Psoas muscle (tissue), 8 donors: ENCODE measurements at places on chromosomes 7 and 10. TPM values are rescaled to one million over a fixed set of nuclear protein-coding genes. Genes with fewer than 3 reads are reported as not detected.

Gene TRDMT1
- 1.4 TPM for total RNA-seq

DNA sequence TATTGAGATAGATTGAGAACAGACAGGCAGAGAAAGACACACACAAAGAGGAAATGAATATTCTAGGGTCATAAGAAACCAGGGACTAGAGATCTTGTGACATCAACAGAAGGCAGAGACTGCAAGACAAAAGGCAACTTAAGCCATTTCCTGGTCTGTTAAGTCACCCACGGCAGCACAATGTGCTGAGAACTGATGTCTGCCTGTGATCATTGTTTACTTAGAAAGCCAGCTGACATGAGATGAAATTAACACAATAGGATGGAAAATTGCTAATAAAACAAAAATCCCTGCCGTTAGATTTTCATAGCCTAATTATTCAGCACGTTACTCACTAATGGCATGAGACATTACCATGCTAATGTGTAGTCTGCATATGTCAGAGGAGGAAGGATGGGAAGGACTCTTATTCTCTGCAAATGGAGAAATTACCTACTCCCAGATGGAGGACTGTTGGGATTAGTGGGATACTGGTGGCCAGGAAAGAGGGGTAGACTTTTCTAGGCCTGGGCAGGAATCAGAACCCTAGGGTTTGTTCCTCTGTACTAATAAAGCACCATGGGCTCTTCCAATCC is 191.3 kb upstream of the PODXL start:
- no peak for DNase-seq

DNA sequence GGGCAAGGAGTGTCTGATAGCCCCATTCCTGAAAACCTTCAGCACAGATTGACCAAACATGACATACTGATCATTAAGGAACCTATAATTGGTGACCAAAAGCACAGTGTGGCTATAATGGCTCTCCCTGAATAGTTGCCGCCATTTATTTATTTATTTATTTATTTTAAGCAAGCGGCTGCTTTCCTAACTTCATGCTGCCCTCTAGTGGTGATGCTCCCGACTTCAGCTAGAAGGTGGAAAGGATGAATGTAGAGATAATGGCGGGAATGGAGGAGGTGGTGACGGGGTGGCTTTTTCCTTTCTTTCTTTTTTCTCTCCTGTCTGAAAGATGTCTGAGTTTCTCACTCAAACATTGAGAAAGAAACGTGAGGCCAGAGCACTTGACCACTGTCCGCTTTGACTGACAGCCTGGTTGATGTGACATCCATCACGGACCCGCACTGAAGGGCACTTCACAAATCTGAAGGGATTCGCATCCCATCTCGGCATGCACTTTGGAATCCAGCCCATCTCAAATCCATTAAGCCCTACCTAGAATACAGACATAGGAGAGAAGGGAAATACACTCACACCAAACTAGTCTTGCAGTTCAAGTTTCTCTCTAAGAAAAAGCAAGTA is 1090.1 kb downstream of the KCNMA1 start:
- DNase-seq: peak; percentile 62

GRCh38 chr7:157457355-157458253 is 120.8 kb downstream of the DNAJB6 start:
- no peak for DNase-seq

DNA sequence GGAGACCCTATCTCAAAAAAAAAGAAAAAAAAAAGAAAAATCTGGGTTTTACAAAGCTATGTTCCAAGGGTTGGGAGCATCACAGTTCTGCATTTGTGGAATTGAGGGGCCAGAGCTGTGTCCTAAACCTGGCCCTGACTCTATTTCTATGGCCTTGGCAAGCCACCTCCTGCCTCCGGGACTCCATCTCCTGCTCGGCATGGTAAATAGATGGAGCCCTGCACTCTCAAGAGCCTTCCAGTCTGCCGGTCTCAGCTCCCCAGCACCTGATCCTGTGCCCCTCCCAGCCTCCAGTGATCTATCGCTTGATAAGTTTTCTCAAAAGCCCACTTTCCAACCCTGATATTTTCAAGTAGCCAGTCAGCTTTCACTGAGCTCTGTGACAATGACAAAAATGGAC is 43.0 kb downstream of the KCNH2 start:
- DNase-seq: no peak

GRCh38 chr7:45653209-45653907 is 79.2 kb downstream of the ADCY1 start:
- no peak for DNase-seq

GRCh38 chr7:74395745-74396311 is 57.9 kb upstream of the GTF2IRD1 start:
- no peak for DNase-seq

GRCh38 chr10:76997631-76998030 is 640.0 kb downstream of the KCNMA1 start:
- no peak for DNase-seq

Gene RARRES2
- total RNA-seq: 12.2 TPM

DNA sequence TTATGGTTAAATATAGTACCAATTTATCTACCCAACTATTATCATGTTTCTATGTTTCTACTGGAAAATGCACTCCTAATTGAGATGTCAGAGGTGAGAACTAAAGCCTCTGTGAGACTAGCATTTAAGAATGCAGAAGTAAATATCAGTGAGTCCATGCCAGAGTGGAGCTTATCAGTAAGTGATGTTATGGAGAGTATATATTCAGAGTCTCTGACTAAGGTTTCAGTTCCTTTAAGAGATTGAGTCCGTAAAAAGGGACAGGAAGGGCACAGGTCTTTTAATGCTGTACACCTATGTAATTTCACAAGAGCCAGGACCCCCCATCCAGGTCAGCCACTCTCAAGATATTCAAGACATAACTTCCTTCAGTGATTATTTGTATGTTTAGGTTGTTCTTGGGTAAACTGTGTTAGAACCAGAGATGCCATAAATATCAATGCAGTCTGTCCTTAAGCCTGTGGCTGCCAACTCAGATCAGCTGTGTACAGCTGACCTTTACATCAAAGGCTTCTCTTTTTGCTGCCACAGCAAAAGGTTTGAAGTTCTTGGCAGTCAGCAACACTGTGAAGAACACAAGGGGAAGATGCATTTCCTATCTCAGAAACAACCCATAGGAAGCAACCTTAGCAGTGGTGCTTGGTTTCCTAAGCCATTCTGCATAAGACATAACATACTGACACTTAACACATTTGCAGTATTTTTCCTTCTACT is 244.8 kb downstream of the BICC1 start:
- DNase-seq: no peak

DNA sequence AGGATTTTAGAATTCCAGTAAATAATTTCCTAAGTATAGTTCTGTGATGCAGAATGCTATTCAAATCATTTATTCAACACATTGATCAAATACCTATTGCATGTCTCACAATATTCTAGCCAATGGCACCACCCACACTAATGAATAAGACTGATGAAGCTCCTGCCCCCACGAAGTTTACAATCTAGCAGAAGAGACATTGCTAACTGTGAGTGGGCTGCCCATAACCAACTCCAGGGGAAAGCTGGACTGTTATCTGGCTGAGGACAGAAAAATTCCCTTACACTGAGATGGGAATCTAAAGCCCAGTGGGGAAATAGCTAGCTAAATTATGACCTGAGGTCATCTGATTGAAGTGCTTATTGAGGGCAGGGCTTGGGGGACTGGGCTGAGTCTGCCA is 128.8 kb upstream of the LYZL2 start:
- DNase-seq: no peak

DNA sequence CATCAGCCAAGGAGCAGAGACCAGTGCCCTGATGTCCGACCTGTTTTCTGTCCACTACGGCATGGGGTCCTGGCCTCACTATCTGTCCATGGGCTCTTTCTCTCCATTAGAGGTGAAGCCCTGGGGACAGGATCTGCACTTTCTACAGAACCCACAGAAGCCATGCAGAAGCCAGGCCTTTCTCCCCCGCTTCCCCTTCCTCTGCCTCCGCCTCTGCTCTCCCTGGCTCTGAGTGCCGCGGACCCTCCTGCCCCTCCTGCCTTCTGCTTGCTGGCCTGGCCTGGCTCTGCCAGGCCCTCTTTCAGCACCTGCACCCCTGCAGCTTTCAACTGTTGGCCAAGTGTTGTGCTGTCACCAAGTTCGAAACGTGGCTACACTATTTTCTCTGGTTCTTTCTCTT is 439.8 kb upstream of the ZMIZ1 start:
- DNase-seq: no peak

GRCh38 chr7:1521456-1521855 is 9.0 kb upstream of the MAFK start:
- DNase-seq: no peak

GRCh38 chr10:57983281-57983791 is 284.4 kb downstream of the IPMK start:
- DNase-seq: no peak

Gene DUS4L
- 4.7 TPM for total RNA-seq

DNA sequence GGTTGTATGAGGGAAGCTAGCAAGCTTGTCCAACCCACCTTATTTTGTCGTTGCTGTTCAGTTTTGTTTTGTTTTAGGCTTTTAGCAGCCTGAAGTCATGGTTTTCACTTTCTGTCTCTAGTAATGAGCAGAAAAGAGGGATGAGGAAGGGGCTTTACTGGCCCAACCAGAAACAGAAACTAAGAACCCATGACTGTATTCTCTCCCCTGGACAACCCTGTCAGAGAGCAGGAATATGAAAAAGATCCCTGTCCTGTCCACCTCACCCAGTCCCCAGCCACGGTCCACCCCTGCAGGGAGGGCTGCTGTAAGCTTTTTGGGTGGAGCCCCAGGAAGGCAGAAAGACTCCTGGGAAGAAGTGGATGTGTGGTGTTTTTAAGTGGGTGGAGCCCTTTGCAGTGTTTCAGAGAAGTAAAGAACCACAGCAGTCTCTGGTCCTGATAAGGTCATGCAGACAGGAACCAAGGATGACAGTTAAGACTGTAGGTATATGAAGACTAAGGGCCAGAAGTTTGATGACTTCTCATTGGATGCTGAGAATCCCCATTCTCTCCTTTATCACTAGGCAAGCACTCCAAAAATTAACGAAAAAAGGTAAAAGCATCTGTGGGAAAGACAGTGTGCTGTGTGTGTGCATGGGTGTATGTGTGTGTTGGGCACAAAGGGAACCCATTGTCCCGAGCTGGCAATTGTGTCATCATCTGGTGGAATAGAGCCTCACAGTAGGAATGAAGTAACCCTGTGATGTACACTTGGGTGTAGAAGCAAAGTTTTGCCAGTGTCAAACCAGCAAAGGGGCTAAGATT is 13.8 kb downstream of the MRPL32 start:
- no peak for DNase-seq

Gene CPVL
- total RNA-seq: 6.1 TPM

DNA sequence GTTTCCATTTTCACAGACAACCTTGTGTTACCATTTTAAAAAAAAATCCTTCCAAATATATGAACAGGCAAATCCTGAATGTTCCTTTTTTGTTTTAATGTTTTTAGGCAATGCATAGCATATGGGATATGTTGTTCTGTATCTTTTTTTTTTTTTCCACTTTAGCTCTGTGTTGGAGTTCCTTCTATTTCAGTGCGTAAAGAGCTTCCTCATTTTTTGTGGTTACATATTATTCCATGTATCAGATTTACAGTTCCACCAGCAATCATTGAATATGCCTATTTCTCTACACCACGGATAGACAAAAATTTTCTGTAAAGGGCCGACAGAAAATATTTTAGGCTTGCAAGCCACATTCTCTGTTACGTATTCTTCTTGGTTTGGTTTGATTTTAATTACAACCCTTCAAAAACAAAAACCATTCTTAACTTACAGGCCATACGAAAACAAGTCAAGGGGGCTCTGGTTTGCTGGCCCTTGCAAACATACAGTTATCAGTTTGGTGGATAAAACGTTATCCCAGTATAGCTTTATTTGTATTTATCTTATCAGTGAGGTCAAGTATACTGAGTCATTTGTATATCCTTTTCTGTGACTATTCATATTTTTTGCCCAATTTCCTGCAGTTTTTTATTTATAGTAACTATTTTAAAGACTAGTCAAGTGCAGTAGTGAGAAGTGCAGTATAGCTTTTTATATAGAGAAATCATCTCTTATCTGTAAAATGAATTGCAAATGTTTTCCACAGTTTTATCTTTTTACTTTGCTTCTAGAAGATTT is 55.7 kb downstream of the RALA start:
- no peak for DNase-seq

- DNase-seq: no peak
Observed at GRCh38 chr10:16632996-16633395, 111.3 kb upstream of the C1QL3 start.

DNA sequence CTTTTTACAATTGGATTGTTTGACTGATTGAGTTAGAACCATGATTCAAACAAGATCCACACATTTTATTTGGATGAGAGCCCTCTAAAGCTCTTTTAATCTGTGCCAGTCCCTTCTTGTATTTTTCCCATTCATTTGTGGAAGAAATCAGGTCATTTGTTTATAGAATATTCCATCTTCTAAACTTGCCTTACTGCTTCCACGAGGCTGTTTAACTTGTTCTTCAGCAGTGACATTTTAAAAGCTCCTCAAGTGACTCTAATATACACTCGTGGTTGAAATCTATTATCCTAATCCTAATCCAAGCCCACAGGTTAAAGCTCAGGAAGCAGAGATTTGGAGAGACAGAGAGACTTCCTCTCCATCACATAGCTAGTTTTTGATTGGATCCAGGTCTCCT is 155.4 kb upstream of the SVIL start:
- no peak for DNase-seq

GRCh38 chr10:110258542-110258941 is 46.2 kb downstream of the SMNDC1 start:
- DNase-seq: no peak

Gene CNTNAP2
- not detected for total RNA-seq

Gene ZMIZ2
- total RNA-seq: 25.0 TPM

Gene GPC2
- total RNA-seq: 0.38 TPM

- peak; percentile 60 for DNase-seq
Observed at GRCh38 chr10:58856508-58857240, 319.8 kb upstream of the PHYHIPL start.

Gene HOXA10
- 19.2 TPM for total RNA-seq

DNA sequence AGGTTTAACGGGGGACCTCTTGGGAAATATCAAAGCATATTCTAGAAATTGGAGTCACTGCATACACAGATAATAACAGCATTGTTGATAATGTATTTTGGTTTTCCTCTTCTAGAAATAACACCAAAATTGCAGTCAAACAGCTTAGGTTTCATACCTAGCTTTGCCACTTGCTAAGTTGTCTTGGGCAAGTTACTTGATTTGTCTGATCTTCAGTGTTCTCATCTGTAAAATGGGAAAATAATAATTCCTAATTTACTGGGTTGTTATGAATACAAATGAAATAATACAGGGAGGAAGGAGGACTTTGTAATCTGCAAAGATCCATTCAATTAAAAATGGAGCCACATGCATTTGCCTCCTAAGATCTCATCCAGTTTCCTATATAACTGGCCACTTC is 20.3 kb upstream of the NUP205 start:
- DNase-seq: no peak

DNA sequence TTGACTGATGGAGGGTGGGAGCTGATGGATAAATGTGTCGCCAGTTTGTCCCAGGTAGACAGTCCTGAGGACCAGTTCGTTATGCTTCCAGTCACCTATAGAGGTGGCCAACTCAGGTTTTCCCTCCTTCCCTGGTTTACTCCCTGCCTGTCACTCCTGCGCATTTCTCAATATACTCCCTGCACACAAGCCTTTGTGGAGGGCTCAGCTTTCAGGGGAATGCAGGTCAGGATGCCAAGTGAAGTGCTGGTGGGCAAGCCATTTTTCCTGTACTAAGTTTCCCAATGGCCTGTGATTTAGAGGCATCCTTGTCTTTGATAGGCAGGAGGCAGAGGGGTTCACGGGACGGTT is 473.5 kb upstream of the ZMIZ1 start:
- DNase-seq: no peak

Gene MSS51
- 132 TPM for total RNA-seq
